T-helper 17 cell (primary cell): ENCODE measurements at places on chromosomes 5 and 9.

DNA sequence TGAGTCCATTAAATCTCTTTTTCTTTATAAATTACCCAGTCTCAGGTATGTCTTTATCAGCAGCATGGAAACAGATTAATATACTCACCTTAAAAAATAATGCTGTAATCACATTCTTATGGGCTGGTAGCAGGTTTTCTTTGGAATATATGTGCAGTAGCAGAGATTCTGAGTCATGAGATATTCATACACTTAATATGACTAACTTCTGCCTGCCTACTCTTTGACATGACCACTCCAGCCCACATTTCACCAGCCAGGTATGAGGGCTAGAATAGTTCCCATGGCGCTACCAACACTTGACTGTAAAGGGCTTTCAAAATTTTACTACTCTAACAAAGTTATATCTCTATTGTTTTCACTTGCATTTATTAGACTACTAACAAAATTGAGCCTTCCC is 74.1 kb upstream of the GHR start:
- no peak for DNase-seq

DNA sequence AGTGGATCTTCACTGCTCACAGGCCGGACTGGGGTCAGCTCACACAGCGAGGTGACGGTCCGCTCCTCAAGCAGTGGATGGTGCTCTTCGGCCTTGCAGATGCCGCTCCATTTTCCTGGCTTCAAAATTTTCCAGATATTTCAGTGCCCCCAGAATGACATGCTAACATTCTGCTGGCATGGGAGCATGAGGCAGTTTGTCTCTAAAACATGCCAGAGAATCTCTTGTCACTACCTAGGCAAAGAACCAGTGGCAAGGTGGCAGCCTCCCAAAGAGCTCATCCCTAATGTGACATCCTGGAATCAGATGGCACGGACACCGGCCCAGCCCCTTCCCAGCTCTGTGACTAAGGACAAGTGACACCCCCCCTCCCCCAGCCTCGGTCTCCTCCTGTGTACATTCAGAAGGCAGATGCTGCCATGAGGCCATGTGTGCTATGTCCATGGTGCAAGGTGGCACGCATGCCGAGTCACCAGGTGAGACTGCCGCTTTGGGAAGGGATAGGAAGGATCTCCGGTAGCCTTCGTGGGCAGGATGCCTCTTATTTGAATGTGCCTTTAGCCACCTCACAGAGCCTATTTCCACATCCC is 2.7 kb downstream of the S1PR3 start:
- no peak for DNase-seq

- no peak for DNase-seq
Measured at GRCh38 chr5:43729846-43730478, 127.0 kb downstream of the NNT start.

DNA sequence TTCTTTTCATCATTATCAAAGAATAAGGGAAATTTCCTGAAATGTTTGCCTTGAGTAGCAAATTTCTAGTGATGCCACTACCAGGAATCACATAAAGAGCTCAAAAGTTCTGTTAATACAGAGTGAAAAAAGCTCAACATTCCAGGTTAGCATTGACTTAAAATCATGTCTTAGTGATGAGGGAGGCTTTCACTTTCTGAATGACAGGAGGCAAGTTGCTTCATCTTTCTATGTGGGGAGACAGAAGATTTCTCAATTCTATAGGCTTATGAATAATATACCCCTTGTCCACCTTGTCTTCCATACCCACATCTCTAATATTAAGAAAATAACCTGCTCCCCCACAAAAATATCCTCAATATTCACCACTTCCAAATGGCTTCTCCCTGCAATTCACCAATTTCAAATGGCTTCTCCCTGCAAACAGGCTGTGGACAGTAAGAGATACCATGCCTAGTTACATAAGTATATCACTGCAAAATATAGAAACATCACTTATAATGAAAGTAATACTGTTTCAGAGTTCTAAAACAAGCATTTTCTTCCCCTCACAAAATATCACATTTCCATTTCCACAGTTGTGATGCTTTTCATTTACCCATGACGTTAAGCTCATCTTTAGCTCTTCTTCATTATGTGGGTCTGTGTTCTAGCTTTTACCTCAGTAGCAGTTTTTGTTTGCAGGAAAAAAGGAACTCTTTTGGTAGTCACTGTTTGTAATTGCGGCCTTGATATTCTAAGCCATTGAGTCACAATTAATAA is 2.2 kb upstream of the JAK2 start:
- no peak for DNase-seq

- DNase-seq: no peak
Measured at GRCh38 chr5:73136055-73136562, 15.7 kb downstream of the TMEM171 start.

DNA sequence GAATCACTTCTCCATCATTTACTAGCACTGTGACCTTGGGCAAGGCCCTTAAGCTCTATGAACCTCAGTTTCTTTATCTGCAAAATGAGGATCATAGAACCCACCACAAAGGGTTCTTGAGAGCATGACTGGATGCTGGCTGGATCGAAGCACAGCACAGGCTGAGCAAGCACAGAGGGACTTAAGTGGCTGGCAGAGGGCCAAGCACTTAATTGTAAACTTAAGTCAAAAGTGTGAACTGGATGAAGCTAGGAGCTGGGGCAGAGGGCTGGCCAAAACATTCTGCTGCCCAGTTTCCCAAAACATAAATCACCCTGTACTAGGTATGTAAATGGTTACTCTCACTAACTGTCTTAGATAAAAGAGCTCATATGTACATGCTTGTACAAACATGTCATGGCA is 112.3 kb upstream of the WWC1 start:
- DNase-seq: no peak

DNA sequence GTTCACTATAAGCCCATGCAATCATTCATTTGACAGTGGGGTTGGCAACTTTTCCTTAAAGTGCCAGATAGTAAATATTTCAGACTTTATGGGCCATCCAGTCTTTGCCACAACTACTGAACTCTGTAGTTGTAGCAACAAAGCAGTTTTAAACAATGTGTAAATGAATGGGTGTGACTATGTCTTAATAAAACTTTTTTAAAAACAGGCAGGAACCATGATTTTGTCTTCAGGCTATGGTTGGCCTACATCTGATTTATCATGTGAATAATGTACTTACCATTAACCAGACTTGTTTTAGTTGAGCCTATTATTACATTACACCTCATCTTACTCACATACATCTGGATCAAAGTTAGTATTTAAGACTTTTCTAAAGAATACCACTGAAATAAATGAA is 361.6 kb downstream of the GABRG2 start:
- DNase-seq: no peak

- DNase-seq: no peak
Measured at GRCh38 chr5:31581498-31582099, 49.5 kb downstream of the C5orf22 start.
